ENCODE measurements at places on chromosomes 6 and 20.
A peak's percentile ranks its signal among the peaks of the same experiment; 100 is the strongest.

DNA sequence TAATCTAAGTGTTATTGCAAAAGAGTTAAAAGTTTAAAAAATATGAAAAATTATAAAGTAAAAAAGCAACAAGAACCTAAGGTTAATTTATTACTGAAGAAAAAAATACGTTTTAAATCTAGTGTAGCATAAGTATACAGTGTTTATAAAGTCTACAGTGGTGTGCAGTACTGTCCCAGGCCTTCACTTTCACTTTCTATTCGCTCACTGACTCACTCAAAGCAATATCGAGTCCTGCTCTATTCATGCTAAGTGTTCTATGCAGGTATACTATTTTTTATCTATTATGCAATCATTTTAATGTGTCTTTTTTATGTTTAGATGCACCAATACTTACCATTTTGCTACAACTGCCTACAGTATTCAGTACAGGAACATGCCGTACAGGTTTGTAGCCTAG, 113.0 kb downstream of the MANEA start:
- no peak for DNase-seq

DNA sequence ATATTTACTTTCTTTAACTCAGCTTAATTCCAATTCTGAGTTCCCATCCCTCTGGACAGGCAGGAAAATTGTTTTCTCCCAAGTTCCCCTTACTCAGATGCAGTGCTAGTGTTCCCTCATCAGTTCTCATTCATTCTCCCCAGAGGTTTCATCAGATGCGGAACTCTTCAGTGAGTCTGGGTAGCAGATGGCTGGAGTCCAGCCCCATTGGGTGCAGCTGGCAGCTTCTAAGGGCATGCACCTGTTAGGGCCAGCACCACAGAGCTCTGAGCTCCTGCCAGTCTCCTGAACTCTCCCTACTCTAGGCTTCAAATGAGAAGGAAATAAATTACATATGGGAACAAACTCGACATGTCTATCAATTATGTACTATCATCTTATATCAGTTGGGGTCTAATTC, 76.6 kb downstream of the SOD2 start:
- DNase-seq, result no peak

DNA sequence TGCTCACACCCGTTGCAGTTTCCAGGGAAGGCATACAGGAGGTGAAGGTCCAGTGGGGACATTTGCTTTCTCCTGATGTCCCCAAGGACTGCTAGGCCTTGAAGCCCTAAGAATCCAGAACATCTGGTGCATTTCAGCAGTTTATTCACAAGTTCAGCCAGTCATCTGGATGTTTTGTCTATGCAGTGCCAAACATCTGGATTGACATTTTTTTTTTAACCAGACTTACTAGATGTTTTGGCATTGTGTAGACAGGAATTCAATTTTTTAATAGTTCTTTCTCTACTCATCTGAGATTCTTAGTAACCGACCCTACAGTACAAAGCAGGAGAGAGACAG, 256.2 kb downstream of the CLIC5 start:
- DNase-seq, result no peak

GRCh38 chr6:96086745-96087144, 71.0 kb downstream of the FUT9 start:
- DNase-seq, result no peak

- no peak for DNase-seq
Observed at GRCh38 chr6:128062882-128063603, 162.2 kb upstream of the THEMIS start.

DNA sequence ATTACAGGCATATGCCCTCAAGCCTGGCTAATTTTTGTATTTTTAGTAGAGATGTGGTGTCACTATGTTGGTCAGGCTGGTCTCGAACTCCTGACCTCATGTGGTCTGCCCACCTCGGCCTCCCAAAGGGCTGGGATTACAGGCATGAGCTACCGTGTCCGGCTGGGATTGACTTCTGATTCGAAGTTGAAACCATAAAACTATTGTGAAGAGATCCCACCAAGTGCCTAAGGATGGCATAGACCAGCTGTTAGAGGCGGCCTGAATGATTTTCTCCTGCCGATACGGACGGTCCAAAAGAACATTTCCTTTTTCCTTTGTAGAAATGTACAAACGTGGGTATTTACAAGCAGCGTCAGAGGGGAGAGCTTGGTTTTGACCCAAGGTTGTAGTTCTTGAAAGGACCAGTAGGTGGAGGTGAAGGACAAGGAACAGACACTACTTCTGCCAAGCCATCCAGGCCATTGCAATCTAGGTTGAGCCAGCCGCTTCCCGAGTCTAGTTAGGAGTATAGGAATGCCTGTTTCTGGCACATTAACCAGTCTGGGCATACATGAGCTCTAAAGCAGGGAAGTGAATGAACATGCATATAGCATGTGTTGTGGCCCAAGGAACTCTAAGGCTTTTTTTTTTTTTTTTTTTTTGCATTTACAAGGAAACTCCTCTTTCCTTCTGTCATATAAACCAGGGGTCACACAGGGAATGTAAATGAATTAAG, 29.0 kb downstream of the MOCS3 start:
- DNase-seq, result peak; percentile 28

- DNase-seq, result no peak
Observed at GRCh38 chr6:120147071-120147871, 797.7 kb upstream of the MAN1A1 start.

DNA sequence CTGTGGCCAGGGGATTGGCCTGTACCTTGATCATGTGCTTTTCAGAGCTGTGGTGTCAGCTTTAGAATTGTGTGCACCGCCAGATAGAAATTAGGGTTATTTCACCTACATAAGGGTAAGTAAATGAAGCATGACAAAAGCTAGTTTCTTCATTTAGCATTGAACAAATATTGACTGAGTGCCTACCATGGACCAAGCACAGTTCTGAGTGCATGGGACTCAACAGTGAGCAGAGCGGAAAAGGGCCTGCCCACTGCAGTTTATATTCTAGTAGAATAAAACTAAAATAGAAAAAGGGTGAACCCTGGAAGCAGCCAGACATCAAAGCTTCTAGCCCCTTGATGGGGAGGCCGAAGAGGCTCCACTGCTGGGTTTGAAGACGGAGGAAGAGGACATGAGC, 25.6 kb downstream of the ECT2L start:
- no peak for DNase-seq

DNA sequence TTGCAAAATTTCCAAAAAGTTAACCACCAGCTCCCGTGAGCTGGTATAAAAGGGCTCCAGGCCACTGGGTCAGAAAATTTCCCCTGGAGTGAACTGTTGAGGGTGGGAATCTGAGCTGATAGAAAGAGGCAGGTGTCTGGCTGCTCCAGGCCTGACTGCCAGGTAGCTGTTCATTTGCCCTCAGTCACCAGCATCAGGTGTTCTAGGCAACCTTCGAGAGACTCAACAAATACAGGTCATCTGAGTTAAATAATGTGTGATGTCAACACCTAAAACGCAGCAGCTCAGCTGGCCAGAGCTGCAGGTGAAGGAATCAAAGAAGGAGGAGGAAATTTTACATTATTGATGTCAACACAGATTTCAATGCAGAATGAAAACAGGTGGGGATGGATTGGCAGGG, 46.7 kb downstream of the KCNK5 start:
- DNase-seq, result no peak

DNA sequence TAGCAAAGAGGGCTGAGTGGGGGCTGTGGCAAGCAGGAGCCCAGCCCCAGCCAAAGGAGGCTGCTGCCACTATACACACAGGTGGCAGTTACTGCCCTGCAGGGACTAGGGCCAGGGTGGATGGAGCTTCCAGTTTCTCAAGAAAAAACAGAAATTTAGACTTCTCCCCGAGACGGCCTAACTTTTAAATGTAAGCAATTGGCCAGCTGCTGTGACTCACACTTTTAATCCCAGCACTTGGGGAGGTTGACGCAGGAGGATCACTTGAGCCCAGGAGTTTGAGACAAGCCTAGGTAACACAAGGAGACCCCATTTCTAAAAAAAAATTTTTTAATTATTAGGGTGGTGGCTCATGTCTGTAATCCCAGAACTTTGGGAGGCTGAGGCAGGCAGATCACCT, 98.2 kb upstream of the NFATC2 start:
- DNase-seq, result no peak

- no peak for DNase-seq
Observed at GRCh38 chr6:35092362-35093117, 48.6 kb downstream of the TCP11 start.

DNA sequence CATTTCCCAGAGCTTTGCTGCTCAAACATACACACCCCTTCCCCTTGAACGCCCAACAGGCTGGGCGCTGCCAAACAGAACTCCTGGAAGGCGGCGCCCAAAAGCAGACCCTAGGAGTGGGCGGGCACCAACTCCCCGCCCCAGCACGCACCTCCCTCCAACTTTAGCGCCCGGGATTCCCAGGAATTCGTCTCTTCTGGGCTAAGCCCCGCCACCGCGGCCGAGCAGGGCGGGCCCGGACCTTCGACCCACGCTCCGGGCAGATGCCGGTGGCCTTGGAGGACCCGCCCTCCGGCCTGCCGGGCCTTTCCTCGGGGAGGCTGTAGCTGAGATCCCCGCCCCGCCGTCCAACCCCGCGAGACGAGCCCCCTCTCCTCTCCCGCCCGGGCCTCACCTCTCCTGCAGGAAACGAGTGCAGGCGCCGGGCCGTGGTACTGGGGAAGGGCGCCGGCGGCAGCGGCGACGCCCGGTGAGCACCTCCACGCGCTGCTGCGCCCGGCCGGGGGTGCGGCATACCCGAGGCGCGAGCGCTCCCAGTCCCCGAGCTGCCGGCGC, 659 bp downstream of the MCUR1 start:
- peak; percentile 31 for DNase-seq

GRCh38 chr6:70834520-70834919, 122.3 kb downstream of the B3GAT2 start:
- DNase-seq, result no peak

DNA sequence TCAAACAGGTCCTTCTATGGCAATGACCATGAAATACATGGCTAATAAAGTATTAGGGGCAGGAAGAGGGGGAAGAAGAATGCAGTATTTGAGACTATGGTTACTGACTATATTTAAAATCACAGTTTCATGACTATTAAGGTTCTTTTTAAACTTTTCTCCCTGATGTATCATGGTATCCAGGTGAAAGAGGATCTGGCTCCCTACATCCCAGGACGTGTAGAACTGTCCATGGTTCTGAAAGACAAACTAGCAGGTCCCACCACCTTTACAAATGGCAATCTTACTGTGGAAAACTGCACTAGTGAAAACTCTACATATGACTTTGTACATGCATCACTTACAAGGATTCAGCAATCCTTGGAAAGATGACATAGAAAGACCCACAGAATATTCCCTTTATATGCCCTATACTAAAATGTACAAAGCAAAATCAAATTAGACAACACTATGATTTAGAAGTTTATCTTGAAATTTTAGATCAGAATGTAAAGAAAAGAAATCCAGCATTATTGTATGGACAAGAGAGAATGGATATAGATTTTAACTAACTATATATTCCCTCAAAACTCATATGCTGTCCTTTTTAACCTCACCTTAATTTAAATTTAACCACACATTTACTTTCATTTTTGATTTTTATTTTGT, 33.5 kb downstream of the RPP21 start:
- DNase-seq, result no peak

- DNase-seq, result no peak
Observed at GRCh38 chr6:21616005-21616404, 22.5 kb downstream of the SOX4 start.

DNA sequence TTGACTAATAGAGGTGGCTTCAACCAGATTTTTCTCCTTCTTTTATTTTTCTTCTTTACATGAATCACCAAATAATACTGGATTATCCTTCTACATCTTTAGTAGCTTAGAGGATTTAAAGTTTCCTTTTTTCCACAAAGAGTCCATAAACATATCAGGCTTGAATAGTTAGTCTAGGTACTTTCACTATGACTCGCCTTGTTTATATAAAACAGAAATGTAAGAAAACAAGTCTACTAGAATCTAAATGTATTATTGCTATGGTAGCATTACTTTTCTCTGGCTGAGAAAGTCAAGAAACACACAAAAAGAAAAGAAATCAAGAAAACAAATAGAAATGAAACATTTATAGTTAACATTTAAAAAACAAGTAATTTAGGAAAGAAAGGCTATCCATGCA, 215.2 kb downstream of the PTPRK start:
- DNase-seq, result no peak

- no peak for DNase-seq
Observed at GRCh38 chr6:77926198-77926751, 273.4 kb downstream of the MEI4 start.

GRCh38 chr6:135820340-135820739, 31.2 kb upstream of the PDE7B start:
- no peak for DNase-seq

DNA sequence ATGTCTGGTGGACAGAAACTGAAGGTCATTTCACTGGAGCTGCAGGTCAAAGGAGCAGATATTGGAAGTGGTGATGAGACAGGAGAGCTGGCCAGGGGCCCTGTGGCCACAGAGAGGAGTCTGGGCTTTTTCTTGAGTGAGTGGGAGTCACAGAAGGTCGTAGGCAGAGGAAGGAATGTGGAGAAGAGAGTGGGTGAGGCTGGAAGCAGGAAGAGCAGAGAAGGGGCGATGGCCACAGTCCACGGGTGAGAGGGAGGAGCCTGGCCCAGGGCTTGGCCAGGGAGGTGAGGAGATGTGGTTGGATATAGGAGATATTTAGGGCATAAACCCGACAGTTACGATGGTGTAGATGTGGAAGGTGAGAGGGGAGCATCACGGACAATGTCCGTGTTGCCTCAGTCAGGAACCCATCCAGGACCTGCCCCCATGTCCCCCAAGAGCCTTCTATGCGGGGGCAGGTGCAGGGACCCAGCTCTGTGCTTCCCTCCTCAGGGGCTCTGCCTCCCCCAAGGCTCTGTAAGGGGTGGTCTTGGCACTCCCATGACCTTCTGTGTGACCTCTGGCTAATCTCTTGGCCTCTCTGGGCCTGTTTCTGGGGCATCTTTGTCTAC, 150.5 kb upstream of the PTPN1 start:
- no peak for DNase-seq

GRCh38 chr6:45614488-45615285, 237.0 kb upstream of the SUPT3H start:
- DNase-seq, result no peak

- DNase-seq, result peak; percentile 68
Observed at GRCh38 chr20:44747166-44748004, 1.7 kb downstream of the KCNK15 start.

- DNase-seq, result peak; percentile 39
Observed at GRCh38 chr20:59149678-59150504, 13.7 kb upstream of the ZNF831 start.

DNA sequence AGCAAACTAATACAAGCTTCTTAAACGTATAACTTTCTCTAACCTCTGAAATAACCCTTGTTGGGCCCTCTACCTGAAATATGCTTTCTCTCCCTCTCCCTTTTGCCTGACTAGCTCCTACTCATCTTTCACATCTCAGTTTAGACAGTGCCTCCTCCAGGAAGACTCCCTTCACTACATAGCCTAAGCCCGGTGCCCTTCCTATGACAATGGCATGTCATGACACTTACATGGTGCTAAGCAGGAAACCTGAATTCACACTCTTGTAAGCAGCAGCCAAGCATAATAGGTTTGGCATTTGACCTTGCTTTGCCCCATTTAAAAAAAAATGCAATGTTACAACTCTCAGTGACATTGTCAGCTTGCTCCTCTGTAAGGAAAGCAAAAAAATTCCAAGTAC, 33.1 kb upstream of the FBXL4 start:
- DNase-seq, result no peak

Measured in stimulated activated CD4-positive, alpha-beta T cell treated with anti-CD3 and anti-CD28 coated beads, Interleukin-4, amount 100 ng/mL, for 1 hour (primary cell).